ENCODE measurements at places on chromosomes 4 and X.

- DNase-seq, result no peak
Measured at GRCh38 chr4:138052806-138053632, 189.1 kb downstream of the SLC7A11 start.

DNA sequence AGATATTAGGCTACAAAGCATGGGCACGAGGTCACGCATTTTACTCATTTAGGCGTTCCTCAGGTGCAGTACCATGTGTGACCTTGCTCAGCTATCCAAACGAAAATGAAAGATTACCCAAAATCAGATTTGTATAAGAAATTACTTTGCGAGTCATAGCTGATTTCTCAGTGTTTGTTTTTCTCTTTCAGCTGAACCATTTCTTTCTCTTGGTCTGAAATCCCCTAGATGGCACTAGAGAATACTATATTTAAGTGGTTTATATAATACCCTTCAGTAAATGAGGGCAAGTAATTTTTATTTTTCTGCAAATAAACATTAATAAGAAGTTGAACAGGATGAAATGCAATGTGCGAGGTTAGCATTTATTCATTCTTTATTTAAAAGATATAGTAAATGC lies 496.6 kb downstream of the STIM2 start:
- DNase-seq, result no peak

DNA sequence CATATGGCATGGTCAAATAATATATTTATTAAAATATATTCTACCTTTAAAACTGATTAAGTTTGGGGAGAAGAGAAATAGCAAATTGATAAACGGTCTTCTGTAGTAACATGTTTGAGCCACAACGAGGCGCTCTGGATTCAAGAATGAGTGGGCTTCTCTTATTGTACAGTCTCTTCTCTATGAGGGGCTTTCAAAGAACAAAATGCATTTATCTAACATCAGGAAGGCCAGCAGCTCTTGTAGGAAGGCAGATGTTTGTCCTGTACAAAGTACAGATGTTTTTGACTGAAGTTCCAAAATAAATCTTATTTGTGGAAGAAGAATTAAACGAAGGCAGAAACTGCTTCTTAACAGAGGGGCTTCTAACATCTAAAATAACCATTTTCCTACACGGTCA lies 153.6 kb downstream of the RASL11B start:
- no peak for DNase-seq

DNA sequence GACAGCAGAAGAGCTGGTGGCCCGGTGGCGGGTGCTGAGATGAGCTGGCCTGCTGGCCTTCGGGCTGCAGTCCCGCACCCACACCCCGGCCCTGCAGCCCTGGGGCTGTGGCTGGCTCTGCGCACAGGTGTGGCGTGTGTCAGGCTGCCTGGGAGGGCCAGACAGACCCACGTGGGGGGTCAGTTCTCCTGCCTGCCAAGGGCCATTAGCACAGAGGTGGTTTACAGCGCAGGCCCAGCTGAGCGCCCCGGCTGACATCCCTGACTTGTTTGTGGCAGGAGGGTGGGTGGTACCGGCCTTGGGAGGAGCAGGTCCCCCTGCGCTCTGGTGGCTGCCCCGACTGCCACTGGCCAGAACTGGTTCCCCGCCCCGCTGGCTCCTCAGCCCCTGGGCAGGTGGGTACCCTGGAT lies 9.4 kb upstream of the HGFAC start:
- DNase-seq, result no peak

GRCh38 chr4:150896497-150896896 lies 118.6 kb downstream of the LRBA start:
- DNase-seq, result no peak

DNA sequence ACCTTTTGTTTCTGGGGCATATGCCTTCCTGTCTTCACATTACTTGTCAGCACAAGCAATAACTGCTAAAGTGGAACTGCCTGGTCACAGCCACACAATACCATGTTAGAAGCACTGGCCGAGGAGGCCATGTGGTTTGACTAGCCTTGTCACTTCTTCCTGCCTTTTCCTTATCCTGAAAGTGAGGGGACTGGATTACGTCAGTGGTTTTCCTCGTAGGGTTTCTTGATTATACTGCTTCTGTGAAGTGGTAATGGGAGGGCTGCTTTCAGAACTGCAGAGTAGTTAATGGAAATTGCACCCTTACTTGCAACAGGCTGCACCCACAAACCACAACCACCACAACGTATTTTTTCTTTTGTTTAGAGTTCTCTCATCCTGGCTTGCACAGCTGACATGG lies 26.6 kb downstream of the ZRSR2 start:
- DNase-seq, result peak; percentile 85

DNA sequence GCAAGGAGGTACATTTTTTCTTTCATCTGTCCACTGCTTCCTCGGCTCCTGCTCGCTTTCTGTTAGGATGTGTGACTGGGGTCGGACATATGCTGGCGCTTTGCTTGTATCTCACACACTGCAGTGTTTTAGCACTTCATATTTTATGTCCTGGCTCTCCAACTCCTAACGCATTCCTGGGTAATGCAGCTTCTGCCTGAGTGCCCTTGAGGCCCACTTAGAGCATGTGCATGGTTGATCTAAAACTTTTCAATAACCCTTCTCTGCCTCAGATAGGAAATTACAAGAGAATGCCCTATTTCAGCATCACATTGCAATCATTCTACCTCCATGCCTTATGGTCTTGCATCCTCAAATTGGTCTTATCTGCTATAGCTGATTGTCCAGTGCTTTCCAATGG lies 65.3 kb downstream of the NEIL3 start:
- DNase-seq, result no peak

- no peak for DNase-seq
Measured at GRCh38 chr4:10272511-10272910, 155.9 kb upstream of the WDR1 start.

DNA sequence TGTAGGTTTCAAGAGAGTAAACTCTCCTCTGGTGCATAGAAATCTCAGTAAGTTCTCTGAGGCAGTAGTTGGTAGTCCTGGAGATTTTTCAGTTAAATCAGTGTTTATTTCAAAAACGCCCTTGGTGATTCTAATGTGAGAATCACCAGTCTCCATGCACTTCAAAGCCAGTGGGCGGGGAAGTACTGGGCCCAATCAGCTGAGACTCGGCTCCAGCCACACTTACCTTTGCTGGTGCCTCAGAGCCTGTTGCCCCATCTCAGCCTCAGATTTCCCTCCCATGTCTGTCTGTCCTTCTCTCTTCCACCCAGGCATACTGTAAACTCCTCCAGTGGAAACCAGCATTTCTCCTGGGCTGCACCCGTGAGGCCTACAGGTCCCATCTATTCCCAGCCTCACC lies 7.4 kb upstream of the MGST2 start:
- no peak for DNase-seq

DNA sequence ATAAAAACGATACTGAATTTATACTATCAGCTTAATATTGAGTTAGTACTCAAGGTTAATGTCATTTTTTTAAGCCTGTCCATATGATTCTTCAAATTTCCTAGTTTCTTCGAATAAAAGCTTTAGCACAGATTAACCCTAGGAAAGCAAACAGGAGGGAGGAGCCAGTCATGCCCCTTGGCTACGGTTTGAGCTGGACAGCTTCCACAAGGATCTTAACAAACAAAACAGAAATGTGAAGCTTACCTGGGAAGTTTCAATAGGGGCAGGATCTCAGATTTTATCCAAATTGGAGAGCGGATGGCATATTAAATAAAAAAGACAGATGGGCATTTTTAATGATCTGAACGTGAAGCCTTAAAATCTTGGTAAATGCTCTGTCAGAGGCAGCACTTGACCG lies 2.3 kb downstream of the NWD2 start:
- no peak for DNase-seq

DNA sequence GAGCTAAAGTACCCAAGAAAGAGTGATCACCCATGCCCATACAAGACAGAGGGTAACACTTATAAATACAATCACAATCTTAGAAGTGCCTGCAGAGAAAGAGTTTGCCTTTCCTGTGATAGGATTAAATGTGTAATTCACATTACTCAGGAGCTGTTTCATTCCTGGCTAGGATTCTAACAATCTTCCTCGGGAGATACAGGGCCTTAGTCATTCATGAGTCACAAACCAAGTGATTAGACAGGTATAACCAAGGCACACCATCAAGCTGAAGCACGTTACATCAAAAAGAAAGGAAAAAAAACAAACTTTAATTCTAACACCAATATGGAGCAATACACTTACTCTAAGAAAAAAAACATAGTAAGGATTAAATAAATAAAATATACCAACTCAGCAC lies 14.9 kb downstream of the ABCG2 start:
- DNase-seq, result no peak

- DNase-seq, result no peak
Measured at GRCh38 chr4:25783943-25784342, 78.8 kb downstream of the SEL1L3 start.

GRCh38 chr4:26877961-26878360 lies 17.3 kb downstream of the STIM2 start:
- DNase-seq, result no peak

GRCh38 chr4:41989994-41990364 lies 351 bp upstream of the SLC30A9 start:
- no peak for DNase-seq

DNA sequence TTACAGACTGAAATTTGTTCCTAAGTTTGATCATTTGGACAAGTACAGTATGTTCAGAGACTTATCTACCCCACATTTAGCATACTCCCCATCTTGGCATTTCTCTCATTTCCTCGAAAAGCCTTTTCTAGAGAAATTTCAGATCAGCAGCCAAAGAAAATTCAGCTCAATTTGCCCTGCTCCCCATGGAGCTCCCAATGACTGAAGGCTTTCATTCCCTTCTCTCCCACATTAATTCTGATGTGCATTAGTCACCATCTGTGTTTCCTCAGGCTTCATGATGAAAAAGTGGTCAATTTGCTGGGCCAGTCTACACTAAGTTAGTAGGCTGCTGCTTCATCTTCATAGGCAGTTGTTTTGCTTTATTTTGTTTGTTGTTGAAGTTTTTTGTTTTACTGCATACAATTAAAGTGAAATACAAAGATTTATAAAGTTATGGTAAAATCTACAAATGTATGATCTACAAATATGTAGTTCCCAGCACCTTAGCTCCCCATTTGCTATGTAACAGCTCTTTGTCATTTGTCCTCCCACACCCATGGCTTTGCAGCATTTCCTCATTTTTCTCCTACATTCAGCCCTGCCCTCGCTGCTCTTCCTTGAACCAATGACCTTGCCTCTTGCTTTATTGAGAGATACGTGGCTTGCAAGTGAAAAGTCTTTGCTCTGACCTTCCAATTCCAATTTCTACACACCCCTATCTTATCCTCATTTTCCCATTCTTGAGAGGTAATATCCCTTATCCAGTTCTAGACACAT lies 193.9 kb downstream of the ANAPC10 start:
- DNase-seq, result no peak

DNA sequence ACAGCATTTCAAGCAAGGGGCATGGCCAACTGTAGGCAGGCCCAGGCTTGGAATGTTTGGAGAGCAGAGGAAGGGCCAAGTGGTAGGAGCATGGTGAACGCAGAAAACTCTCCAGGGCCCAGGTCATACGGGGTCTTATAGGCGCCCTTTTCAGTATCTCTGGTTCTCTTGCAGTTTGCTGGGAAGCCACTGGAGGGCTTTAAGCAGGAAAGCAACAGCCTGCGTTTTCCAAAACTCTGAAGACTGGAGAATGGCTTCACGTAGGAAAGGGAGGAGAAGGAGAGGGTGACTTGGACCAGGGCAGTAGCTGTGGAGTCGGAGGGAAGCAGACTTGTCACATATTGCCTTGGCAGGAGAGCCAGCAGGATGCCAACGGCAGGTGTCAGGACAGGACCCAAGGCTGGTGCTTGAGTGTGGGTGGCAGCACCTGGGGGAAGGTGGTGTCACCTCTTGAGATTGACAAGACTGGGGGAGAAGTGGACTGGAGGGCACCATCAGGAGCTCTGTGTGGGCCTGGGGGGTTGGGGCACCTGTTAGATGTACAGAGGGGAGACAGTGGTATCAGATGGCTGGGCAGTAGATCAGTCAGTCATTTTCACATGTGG lies 21.9 kb downstream of the TKTL1 start:
- DNase-seq, result no peak

- no peak for DNase-seq
Measured at GRCh38 chr4:126890994-126891393, 741.8 kb upstream of the INTU start.

DNA sequence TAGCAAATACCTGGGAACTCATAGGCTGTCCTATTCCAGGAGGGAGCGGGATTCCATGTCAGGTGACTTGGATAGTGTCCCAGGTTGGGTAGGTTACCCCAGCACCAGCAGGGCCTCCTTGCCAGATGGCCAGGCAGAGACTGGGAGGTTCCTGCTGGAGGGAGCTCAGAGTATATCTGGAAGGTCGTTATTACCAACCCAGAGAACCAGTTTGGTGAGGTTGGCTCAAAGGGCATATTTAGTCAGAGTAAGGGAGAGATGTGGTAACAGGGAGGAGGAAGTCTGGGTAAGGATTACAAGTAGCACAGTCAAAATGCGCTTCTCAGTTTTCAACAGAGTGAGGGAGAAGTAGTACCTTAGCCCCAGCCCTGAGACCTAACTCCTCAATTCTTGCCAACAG lies 53.3 kb upstream of the LNX1 start:
- no peak for DNase-seq

DNA sequence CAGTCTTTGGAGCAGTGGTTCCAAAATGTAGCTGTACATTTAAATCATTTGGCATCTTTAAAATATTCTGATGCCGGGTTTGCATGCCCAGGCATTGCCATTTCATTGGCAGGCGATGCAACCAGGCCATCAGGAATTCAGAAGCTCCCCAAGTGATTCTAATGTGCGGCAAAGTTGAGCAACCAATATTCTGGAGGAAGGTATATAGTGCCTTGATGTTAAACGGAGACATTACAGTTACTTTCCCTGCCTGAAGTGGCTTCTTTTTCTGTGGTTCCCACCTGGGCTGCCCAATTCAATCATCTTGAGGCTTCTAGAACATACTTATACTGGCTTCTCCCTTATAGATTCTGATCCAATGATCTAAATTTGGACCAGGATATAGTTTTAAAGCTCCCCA lies 68.7 kb upstream of the PGM2 start:
- DNase-seq, result no peak

DNA sequence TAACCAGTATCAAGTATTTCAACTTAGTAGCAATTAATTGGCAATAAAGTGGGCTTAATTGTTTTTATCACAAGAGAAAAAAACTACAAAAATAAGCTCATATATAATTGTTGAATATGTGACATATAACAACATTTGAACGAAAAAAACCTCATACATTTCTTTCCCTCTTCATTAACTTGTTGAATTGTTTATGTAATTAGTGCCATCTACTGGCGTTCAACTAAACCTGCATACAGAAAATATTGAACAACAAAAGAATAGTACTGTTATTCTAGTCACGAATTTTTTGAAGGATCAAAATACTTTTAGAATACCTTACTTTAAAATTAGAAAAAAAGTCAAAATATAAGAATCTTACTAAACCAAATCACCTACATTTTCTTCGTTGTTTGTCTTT lies 586.5 kb upstream of the FTHL17 start:
- no peak for DNase-seq

GRCh38 chr4:6225469-6225868 lies 25.1 kb upstream of the JAKMIP1 start:
- DNase-seq, result no peak

DNA sequence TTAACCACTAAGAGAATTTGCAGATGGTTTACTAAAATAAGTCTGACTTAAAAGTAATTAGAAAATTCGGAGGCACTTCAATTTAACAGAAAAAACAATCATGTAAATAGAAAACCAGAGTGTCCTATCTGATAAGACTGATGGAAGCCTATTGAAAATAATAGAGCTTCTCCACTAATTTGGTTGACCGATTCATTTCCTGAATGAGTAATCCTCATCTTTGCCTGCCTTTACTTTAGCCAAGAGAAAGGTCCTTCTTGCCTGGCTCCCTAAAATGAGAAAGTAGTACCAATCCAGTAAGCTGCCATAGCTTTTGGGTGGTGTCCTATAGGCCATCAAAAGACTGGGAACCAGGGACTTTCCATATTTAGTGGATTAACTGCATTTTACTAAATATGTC lies 48.4 kb downstream of the KCNIP4 start:
- DNase-seq, result no peak
